ENCODE measurements at places on chromosomes 13 and 19. TPM values are rescaled to one million over a fixed set of nuclear protein-coding genes. Genes with fewer than 3 reads are reported as not detected.
A peak's percentile ranks its signal among the peaks of the same experiment; 100 is the strongest.

GRCh38 chr19:51614789-51615188 is 15.4 kb downstream of the SIGLEC5 start:
- DNase-seq, result no peak
- no peak overlapping the region for H3K27ac ChIP-seq
- H3K27me3 ChIP-seq, result peaks cover 45% of the 10 kb centered on the region
- no peak overlapping the region for H3K4me3 ChIP-seq

The COX7A1 gene
- not detected for total RNA-seq

The USPL1 gene
- 32.4 TPM for total RNA-seq

GRCh38 chr19:33071887-33072286 is 7.2 kb upstream of the RHPN2 start:
- H3K36me3 ChIP-seq, result no peaks in the 10 kb centered on the region
- no peak overlapping the region for H3K4me3 ChIP-seq
- H3K27ac ChIP-seq, result no peak overlapping the region
- H3K27me3 ChIP-seq, result no peaks in the 10 kb centered on the region
- no peaks in the 10 kb centered on the region for H3K4me1 ChIP-seq

DNA sequence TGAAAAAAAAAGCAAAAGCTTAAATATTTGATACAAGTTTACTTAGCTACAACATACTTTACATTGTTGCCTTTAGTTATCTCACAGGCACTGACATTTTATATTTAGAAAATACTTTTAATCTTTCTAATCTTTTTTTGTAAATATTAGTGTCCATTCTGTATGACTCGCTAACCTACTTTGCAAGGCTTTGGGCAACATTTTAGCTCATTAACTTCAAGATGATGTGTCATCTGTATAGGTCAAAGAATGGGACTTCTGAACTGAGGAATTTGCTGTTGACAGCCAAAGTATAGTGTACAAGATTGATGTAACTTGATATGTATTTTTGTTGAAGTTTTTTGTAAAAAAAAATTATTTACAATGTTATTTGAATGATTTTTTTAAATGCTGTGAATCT is 2.7 kb upstream of the C1QTNF9 start:
- H3K4me1 ChIP-seq, result peaks cover 4% of the 10 kb centered on the region
- H3K27ac ChIP-seq, result peak overlapping the region; percentile 60
- DNase-seq, result no peak
- H3K36me3 ChIP-seq, result peaks cover 3% of the 10 kb centered on the region

The FBXO27 gene
- total RNA-seq, result 0.40 TPM

The KIR3DL1 gene
- total RNA-seq, result not detected

The ANGPTL8 gene
- total RNA-seq, result not detected

- no peaks in the 10 kb centered on the region for H3K4me1 ChIP-seq
- no peaks in the 10 kb centered on the region for H3K27me3 ChIP-seq
- H3K27ac ChIP-seq, result no peak overlapping the region
- DNase-seq, result no peak
- no peak overlapping the region for H3K4me3 ChIP-seq
These were observed 282.9 kb downstream of the OLFM4 start for GRCh38 chr13:53311561-53311960.

DNA sequence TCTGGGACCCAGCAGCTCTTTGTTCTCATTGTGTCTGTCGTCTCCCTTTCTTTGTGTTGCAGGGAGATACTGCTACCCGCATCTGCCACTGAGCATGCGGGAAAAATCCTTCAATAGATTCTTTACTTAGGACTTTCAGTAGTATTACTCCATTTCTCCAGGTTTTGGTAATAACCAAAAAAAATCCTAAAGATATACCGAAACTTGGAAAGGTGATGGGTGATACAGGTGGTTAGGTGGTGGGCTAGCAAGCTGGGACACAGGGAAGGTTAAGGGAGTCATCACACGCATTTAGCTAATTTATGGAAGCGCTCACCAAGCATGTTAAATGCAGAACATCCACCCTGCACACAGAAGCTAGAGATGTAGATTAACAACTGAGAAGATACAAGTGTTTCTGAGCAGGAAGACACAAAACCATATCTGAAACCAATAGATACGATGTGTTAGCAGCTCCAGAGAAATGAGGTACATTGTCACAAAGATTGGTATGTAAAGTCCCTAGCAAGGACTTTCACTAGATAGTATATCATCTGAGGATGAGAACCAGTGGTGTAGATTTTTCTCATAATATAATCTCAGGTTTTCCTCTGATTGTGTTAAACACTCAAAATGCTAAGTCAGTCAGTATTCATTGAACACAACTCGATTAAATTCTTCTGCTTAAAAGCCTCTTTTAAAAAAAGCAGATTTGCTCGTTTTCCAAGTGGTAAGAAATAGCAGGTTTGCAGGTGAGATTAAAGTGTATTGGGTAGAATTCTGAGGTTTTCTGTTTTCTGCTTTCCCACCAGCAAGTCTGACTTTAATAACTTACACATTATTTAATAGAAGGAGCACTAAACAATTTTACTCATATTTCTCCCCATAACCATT is 1.2 kb upstream of the SLAIN1 start:
- DNase-seq, result no peak
- peaks cover 4% of the 10 kb centered on the region for H3K36me3 ChIP-seq
- peak overlapping the region; percentile 91 for H3K27ac ChIP-seq
- H3K4me1 ChIP-seq, result peaks cover 33% of the 10 kb centered on the region
- H3K27me3 ChIP-seq, result no peaks in the 10 kb centered on the region
- peak overlapping the region; percentile 100 for H3K4me3 ChIP-seq

DNA sequence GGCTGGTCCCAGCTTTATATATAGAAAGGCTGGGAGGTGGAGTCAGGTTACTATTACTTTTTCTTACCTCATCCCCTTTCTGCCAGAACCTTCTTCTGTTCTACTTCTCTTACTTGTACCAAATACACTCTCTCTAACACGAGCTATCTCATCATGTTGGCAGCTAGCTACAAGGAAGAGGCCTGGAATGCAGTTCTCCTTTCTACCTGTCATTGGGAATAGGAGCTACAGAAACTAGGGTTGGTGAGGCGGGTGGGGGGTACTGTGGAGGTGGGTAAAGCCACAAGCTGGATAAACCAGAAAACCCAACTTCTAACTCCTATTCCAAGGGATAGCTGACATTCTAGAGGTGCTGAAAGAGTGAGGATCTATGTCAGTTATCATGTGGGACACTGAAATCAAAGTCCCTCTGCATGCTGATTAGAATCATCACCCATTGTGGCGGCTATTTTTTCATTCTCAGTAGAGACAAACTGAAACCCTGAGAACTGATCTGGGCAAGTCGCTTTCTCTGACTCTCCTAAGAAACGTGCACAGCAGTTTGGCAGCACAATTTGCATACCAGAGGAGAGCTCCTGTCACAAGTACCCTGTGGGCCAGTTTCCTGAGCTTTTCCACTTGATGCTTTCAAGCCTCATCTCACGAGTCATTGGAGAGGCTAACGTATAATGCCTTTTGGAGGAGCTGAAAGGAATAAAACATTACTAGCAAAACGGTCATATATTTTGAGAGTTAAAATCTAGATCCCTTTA is 358.1 kb downstream of the ENOX1 start:
- H3K36me3 ChIP-seq, result no peaks in the 10 kb centered on the region
- no peaks in the 10 kb centered on the region for H3K4me1 ChIP-seq
- no peak overlapping the region for H3K4me3 ChIP-seq
- no peak overlapping the region for H3K27ac ChIP-seq
- DNase-seq, result no peak

The SLC25A41 gene
- not detected for total RNA-seq

- no peak overlapping the region for H3K4me3 ChIP-seq
- H3K27ac ChIP-seq, result no peak overlapping the region
These were observed 13.0 kb upstream of the STRN4 start for GRCh38 chr19:46759206-46759605.

The KLF16 gene
- total RNA-seq, result 46.5 TPM

DNA sequence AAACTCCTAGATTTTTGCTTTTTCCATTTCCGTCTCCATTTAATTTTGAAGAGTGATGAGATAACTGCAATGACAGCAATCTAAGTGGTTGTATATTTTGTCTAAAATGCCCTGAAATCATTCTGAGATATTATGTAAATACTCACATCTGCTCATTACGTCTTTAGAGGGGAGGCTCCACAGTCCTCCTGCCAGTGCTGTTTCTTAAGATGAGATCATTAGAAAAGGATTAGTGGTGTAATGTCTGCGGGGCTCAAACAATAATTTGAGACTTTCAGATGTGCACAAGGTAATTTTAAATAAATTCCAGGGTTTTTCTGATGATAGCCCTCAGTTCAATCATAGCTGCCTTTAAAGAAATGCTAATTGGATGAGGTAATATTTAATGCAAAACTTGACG is 437.9 kb downstream of the FOXO1 start:
- peaks cover 2% of the 10 kb centered on the region for H3K36me3 ChIP-seq
- H3K27me3 ChIP-seq, result no peaks in the 10 kb centered on the region
- DNase-seq, result no peak
- peaks cover 20% of the 10 kb centered on the region for H3K4me1 ChIP-seq
- H3K27ac ChIP-seq, result no peak overlapping the region

DNA sequence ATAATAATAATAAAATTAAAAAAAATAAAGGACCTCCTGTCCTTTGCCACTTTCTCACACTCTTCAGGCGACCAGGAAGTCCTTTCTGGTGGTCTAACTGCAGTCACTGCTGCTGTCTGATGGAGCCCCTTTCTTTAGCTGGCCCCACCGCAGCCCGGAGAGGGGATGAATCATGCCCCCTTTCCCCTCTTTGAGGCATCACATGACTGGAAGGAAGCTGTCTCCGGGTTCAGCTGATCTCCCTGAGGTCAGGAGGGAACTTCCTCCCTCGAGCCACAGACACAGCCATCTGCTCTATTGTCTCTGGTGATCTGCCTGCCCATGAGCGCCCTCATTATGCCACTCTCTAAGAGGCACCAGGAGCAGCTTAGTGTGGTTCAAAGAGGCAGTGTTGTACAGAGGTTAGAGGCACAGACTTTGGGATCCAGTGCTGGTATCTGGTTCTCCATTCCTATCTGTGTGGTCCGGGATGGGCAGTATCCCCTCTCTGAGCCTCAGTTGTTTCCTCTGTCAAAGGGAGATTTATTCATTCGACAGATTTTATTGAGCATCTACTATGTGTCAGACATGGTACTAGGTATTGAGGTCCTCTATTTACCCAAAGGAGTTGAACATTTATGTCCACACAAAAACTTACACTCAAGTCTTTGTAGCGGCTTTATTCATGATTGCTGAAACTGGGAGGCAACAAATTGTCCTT is 30.0 kb downstream of the VAV1 start:
- H3K27ac ChIP-seq, result peak overlapping the region; percentile 96
- peaks cover 47% of the 10 kb centered on the region for H3K4me1 ChIP-seq
- H3K4me3 ChIP-seq, result peak overlapping the region; percentile 99
- H3K27me3 ChIP-seq, result no peaks in the 10 kb centered on the region
- peaks cover 3% of the 10 kb centered on the region for H3K36me3 ChIP-seq
- peak; percentile 34 for DNase-seq

GRCh38 chr13:109668433-109669233 is 117.8 kb downstream of the IRS2 start:
- no peaks in the 10 kb centered on the region for H3K36me3 ChIP-seq
- no peak for DNase-seq
- peaks cover 30% of the 10 kb centered on the region for H3K27me3 ChIP-seq
- H3K4me3 ChIP-seq, result no peak overlapping the region
- peaks cover 3% of the 10 kb centered on the region for H3K4me1 ChIP-seq

The OLFM2 gene
- 3.1 TPM for total RNA-seq

DNA sequence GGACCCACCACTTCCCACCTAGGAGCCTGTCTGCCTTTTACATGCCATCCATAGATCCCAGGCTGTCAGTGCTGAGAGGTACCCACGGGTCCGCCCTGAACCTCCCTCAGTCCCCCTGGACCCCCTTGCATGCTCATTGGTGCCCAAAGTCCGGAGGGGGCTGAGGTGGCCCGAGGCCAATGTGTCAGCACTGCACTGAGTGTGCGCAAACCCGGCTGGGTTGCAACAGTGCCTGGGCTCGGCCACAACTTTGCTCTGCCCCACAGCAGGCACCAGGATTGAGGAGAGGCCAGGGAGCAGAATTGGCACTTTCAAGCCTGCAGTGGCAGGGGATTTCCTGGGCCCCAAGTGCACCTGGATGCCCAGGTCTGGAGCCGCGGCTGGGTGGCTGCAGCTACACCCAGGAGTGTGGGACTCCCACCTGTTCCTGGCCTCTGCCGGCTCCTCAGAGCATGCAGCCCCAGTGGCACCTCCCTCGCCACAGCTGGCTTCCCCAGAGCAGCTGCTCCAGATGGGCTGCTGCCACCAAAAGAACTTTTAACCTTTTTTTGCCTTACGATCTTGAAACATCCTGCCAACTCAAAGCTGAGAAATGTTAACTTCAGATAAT is 837.0 kb downstream of the SLITRK6 start:
- H3K36me3 ChIP-seq, result no peaks in the 10 kb centered on the region
- H3K27ac ChIP-seq, result no peak overlapping the region
- no peak overlapping the region for H3K4me3 ChIP-seq

DNA sequence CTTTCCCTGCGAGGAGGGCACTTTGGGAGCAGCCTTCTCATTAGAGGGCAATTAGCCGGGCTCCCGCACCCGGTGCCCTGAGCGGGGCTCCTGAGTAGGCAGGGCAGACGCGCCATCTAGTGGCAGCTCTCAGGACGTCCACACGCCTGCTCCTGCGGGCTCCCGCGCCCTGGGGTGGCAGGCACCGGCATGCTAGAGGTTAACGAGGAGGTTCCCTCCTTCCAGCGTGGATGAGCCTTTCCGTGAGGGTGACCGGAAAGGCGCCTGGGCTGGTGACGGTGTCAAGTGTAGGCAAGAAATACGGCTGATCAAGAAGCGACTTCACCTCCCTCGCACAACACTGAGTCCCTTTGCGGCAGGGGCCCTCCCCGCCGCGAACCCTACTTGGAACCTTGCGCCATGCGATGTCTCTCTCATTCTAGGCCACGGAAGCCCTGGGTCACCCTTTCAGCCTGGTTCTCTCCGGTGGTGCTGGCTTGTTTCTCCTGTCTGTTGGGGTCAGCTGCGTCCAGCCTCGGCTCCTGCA is 67.7 kb downstream of the ALOX5AP start:
- H3K4me1 ChIP-seq, result peaks cover 19% of the 10 kb centered on the region
- H3K36me3 ChIP-seq, result no peaks in the 10 kb centered on the region
- H3K4me3 ChIP-seq, result peak overlapping the region; percentile 53
- peak; percentile 63 for DNase-seq
- H3K27me3 ChIP-seq, result no peaks in the 10 kb centered on the region

The CGB1 gene
- total RNA-seq, result not detected

Data from T-helper 17 cell (primary cell).